ENCODE measurements at places on chromosomes 6 and 20.

GRCh38 chr6:45830441-45831139, 185.1 kb downstream of the CLIC5 start:
- peak; percentile 80 for DNase-seq

DNA sequence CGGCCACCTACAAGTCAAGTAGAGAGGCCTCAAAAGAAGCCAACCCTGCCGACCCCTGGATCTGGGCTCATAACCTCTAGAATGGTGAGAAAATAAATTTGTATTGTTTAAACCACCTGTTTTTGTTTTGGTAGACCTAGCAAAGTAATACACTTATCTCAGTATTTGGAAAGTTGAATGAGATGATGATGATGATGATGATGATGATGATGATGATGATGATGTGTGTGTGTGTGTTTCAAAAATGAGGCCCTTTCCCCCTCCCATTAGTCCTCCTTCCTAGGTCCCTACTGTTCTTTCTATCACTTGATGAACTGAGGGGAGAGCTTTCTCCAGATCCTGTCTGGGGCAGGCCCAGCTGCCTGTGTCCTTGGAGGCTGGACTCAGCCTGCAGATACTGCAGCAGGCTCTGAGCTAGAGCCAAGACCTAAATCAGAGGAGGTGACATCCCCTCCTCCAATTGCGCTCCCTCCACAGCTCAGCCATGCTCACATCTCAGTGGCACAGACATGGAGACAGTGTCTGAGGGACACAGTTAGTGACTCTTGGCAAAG, 120.1 kb downstream of the LRFN2 start:
- DNase-seq, result no peak

DNA sequence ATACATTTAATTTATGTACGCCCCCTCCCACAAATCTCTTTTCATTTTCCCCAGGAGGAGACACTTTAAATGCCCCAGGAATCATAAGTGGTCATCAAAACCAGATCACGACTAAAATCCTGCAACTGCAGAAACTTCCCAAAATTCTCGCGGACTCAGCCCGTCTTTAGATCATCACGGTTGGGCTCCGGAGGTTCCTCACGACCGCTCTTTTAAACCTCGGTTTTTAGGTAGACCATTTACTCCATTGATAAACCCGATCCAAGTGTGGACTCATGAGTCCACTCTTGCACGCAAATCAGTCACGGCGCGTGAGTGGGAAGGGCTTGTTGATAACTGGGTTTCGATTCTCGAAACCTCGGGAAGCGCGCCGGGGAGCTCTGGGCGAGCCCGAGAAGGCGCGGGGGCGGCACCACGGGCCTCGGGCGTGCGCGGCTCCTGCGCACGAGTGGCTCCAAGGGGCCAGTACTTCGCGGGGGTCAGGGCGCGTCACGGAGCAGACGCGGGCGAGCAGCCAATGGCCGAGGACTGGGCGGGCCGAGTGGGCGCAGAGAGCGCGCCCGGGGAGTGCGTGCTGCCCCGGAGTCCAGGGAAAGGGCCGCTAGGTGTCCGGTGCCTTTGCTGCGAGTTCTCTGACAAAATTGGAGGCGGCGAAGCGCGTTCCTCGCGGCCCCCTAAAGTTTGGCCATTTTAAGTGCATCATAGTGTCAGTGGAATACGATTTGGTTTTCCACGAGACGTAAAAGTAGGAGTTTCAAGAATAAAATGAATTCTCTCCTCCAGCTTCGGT, 635 bp upstream of the TENT5A start:
- peak; percentile 51 for DNase-seq

- no peak for DNase-seq
Measured at GRCh38 chr6:159982731-159983506, 14.0 kb downstream of the IGF2R start.

- no peak for DNase-seq
Measured at GRCh38 chr6:24614043-24614420, 32.0 kb downstream of the KIAA0319 start.

DNA sequence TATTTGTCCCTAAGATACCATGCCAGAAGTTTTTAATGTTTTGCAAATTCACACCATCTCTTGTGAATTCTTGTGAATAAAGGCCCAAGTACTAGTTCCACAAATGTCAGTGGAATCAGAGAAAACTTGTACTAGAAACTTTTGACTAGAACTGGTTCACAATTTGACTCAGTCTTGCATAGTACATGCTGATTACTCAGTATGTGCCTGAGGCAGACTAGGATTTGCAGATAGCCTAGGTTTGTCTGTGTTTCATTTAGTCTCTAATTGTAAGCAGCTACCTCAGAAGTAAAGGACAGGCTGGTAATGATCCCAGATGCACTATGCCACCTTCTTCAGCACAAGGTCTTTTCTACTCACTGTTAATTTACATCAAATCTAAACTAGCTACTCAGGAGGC, 34.2 kb upstream of the GSTA4 start:
- no peak for DNase-seq

DNA sequence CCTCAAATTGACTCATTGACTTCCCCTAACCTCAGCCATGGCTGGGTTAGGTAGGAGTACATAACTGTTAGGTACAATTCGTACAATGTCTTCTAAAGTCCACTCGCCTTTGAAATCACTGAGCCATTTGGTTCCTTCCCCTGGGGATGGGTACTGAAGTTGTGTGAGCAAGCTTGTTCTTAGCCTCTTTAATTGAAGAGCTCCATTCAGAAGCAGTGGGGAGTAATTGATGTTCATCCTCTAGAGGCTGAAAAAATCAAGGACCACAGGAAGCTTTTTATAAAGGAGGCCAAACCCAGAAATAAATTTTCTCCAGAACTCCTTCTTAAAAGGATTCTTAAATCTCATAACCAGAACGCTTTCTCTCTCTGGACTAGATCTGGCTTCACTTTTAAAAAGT, 60.6 kb downstream of the ANKS1A start:
- no peak for DNase-seq

GRCh38 chr6:68038815-68039408, 596.2 kb upstream of the ADGRB3 start:
- DNase-seq, result no peak

DNA sequence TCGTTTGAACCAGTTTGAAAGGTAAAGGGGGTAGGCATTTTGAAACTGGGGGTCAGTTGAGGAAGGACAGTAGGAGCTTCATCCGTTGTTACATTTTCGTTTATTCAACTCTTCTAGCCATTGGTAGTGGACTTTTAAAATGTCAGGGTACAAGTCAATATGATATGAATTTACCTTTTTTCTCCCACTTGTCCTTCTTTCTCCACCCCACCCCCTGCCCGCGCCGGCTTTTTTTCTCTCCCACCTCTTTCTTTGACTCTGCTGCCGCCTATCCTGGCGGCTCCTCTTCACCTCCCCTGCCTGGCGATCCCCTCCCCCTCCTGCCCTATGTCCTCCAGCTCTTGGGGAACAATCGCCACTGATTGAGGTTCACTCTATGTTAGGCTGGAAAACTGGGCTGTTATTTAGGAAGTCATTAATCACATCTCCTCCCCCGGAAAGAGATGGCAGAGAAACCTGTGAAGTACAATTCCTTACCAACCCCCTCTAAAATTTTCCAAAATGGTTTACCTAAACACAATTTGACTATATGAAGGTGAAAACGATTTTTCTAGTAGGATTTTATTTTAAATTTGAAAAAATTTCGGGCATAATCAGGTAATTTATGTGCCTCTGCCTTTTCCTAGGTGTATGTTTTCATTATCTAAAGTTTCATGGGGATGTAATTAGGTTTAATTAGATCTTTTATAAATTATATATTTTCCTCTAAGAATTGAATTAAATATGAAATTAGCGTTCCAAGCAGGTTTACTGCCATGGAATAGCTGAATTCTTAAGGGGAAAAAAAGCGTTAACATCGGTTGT, 778 bp upstream of the LIN28B start:
- no peak for DNase-seq

DNA sequence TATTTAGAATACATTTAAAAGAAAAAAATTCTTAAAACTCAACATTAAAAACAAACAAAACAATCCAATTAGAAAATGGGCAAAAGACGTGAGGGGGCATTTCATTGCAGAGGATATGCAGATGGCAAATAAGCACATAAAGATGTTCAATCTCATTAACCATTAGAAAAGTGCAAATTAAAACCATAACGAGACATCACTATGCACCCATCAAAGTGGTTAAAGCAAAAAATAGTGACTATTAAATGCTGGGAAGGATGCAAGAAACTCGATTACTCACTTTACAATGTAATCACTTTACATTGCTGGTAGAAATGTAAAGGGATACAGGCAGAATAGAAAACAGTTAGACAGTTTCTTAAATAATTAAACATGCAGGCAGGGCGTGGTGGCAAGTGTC, 59.0 kb downstream of the BCAS1 start:
- DNase-seq, result no peak

DNA sequence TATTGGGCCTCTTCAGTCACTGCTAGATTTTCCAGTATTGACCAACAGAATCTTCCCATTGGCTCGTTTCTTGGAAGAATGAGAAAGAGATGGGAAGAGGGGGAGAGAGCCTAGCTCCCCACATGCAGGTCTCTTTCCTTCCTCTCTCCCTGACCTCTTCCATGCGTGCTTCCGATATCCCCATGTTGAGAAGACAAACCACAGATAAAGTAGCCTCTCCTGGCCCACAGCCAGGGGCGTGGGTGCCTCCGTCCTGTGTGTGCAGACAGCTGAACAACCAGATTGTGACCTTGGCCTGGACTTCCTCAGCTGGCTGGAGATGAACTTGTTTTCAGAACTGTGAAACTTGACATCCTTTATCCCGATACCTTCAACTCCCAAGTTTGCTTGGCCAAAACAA, 71.0 kb downstream of the EDN3 start:
- no peak for DNase-seq

All from activated CD4-positive, alpha-beta T cell treated with anti-CD3 and anti-CD28 coated beads, Interleukin-2, amount 50 U/mL, for 48 hours (primary cell).